ENCODE measurements at places on chromosomes 7 and 10.

DNA sequence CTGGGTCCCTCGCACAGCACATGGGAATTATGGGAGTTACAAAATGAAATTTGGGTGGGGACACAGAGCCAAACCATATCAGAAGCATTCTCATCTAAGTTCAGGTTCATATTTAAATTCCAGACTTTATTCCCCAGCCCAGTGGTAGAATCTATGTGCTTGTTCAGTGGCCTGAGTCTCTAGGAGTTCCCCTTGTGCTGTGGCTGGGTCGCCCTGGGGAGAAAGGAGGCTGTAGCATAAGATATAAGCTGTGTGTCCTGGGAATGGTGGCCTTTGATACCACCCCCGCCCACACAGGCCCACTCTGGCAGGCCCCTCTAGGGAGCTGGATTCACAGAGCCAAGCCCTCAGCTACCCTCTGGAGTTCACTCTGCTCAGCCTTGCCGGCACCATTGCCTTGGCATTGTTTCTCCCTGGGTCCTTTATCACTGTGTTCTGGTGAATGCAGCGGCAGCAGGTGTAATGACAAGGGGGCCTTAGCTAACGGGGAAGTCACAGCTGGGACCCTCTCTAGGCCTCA, 64.2 kb downstream of the MINDY4 start:
- DNase-seq: no peak

GRCh38 chr7:129292861-129293260, 68.0 kb downstream of the AHCYL2 start:
- DNase-seq: no peak

DNA sequence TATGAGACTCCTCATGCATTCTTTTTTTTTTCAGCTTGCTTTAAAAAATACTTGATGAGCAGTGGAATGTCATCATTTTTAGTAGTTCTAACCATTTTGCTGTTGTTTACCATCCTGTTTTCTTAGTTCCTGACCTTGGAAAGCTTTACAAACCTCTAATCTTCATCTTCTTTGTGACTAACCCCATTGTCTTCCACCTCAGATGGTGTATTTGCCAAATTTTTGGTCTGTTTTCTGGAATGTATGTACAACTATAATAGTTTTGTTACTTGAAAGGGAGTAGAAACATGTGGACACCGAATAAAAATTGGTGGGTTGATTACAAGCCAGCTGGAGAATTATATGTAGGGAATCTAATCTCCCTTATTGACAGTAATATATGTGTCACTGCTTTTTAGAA, 172.7 kb downstream of the SND1 start:
- DNase-seq: no peak

DNA sequence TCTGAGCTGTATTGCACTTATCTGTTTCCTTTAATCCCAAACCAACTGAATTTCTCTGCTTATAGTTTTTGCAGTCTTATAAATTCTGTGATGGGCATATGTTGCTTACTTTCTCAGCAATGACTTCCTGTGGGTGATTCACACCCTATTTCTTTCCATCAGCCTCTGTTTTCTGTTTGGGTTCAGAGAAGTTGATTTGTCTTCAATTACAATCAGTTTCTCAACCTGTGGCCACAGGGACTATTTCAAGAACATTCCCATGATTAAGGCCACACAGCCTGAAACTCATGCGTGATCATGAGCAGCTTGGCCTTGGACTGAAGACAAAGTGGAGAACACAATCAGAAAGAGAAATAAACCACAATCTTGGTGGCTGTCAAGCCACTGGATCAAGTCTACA, 1174.6 kb upstream of the C7orf33 start:
- DNase-seq: no peak

DNA sequence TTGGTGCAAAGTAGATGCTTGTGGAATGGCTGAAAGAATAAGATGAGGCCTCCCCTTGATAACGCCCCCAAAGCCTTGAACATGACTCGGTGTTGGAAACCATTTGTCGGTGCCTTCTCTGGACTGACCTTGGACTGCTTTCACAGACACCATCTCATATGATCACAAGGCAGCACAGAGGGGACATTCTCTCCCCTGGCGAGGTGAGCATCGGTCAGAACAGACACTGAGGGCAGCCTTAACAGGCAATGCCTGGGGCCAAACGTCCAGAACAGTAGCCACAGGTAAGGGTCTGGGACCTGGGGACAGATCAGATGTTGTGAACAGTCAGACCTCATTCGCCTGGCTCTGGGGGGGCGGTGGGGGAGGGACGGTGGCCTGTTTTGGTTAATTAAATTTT, 2.8 kb upstream of the TRRAP start:
- DNase-seq: no peak

GRCh38 chr10:115827231-115828009, 445.6 kb downstream of the GFRA1 start:
- no peak for DNase-seq

DNA sequence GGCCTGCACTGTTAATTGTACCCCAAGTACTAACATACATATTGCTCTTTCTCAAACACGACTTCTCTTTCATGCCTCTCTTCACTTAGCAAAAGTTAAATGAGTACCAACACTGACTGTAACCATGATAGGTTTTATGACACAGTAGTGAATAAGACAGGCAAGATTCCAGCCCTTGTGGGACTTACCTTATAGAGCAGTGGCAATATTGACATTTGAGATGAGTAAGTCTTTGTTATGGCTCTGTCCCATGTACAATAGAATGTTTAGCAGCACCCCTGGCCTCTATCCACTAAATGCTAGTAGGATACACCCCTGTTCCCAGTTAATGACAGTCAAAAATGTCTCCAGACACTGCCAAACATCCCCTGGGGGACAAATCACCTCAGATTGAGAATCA, 11.9 kb upstream of the COL1A2 start:
- DNase-seq: no peak

DNA sequence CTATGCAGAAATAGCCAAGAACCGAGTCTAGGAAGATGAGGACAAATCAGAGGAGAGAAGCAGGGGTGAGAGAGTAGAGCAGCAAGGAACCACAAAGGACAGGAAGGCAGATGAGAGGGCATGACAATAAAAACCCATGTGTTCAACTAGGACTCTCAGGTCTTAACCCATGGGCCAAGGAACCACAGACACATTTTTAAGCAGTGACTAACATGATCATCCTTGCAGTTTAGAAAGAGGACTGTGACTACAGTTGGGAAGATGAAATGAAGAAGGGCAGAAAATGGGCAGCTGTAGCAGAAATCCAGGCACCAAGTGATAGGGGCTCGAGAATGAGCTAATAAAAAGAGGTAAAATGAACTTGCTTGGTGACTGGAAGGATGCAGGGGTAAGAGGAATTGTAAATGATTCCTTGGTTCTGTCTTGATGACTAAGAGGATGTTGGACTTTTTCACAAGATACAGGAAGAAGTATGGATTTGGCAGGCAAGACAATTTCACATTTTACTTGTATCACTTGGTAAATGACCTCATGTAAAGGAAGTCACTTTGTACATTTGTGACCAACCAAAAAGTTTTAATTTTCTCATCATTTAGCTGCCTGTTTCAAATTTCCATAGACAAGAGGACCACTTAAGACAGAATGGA, 22.8 kb downstream of the SGMS1 start:
- no peak for DNase-seq

- no peak for DNase-seq
Measured at GRCh38 chr10:119281581-119282071, 74.3 kb downstream of the GRK5 start.

- no peak for DNase-seq
Measured at GRCh38 chr7:65454469-65454868, 80.8 kb downstream of the ZNF92 start.

DNA sequence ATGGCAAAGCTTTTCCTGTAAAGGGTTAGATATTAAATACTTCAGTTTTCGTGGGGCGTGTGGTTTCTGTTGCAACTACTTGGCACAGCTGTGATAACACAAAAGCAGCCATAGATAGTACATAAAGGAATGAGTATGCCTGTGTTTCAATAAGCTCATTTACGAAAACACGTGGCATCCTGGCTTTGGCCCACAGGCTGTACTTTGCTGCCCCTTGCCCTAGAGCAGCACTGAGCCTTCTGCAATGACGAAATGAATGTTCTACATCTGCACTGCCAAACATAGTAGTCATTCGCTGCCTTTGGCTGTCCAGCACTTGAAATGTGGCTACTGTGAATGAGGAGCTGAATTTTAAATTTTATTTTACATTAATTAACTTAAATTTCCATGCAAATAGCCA, 376.2 kb upstream of the TPK1 start:
- no peak for DNase-seq

- no peak for DNase-seq
Measured at GRCh38 chr7:41878309-41879295, 175.7 kb upstream of the INHBA start.
